ENCODE measurements at places on chromosomes 3 and 15.
A peak's percentile ranks its signal among the peaks of the same experiment; 100 is the strongest.

DNA sequence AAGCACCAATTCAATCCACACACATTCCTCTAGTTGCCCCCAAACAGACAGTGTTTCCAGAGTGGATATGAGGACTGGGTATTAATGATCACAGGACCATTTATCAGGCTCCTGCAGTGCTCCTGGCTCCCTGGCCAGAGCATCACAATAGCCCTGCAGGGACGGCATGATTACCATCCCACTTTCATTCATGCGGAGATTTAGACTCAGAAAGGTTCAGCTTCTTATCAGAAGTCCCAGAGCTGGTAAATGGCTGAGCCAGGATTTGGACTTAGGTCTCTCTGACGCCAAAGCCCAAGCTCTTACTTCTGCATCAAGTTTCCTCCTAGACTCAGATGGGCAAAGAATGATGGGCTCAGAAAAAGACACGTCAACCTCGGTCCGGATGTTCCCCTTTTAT lies 2.9 kb upstream of the EPHB3 start:
- no peak for ATAC-seq

DNA sequence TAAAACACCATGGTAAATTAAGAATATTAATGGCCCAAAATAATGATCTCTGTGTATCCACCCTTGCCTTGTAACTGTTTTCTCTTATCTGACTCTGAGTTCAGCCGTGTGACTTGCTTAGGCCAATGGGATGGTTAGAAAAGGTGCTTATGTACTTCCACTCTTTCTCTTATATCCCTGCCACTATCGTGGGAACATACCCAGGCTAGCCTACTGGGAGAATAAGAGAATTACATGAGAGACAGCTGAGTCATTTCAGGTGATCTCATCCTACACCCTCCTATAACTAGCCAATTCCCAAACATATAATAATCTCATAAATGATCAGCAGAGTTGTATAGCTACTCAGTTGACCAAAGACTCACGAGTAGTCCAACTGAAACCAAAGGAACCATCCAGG lies 98.3 kb upstream of the ABI3BP start:
- peak; percentile 49 for ATAC-seq

GRCh38 chr3:48399387-48400172 lies 27.6 kb downstream of the FBXW12 start:
- peak; percentile 69 for ATAC-seq

GRCh38 chr3:128867200-128868125 lies 12.0 kb upstream of the ACAD9 start:
- ATAC-seq, result peak; percentile 70

GRCh38 chr3:146218880-146219866 lies 31.7 kb downstream of the PLSCR4 start:
- ATAC-seq, result no peak

- no peak for ATAC-seq
Measured at GRCh38 chr3:99686469-99686868, 48.1 kb downstream of the COL8A1 start.

GRCh38 chr15:64044300-64045100 lies 1.8 kb downstream of the DAPK2 start:
- ATAC-seq, result no peak

DNA sequence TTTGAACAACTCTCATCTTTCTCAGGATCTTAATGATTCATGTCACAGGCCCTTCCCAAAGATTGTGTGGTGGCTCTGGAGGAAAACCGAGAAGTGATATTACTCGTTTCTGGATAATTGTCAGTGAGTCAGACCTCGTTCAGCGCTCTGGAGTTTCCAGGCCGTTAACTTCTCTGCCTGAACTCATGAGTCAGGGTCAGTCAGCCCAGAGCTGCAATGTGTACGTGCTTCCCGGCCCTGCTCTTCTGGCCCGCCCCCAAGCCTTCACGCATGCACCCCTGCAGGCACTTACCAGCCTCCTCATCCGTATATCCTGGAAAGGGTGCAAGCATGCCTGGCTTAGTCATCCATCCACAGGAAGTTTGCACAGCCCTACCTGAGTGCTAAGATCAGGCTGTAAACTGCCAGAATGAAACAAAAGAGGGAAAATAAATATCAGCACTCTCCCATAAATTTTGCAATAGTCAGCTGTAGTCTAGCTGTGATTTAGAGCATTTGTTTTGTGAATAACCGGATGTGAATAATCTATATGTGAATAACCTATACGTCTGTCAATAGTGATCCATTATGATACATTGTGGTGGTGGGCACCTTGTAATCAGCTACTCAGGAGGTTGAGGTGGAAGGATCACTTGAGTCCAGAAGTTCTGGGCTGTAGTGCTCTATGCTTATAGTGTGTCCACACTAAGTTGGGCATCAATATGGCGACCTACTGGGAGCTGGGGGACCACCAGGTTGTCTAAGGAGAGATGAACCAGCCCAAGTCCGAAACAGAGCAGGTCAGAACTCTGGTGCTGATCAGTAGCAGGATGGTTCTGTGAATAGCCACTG lies 35.3 kb upstream of the SEMA4B start:
- ATAC-seq, result peak; percentile 92

DNA sequence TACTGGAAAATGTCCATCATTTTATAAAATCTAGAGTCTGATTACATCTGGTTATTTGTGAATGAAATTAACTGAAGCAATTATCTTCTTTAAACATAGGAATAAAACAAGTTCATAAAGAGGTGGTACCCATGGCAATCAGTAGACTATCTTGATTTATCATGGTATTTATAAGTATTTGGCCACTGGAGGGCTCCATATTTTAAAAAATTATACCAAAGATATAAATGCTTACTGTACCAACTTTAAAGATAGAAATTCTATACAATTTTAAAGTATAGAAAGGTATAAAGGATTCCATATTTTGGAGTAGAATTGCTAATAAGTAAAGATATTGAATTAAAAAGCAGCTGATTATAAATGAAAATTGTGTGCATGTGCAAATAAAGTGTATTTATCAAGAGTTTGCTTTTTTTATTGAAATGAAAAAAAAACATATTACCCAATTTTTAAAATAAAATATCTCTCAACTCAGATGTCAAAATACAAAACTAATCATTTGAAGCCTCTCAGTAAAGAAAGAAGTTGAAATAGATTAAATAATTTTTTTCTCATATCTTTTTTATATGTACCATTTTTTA lies 105.3 kb downstream of the BBX start:
- no peak for ATAC-seq

GRCh38 chr15:25417604-25418003 lies 21.2 kb downstream of the UBE3A start:
- no peak for ATAC-seq

DNA sequence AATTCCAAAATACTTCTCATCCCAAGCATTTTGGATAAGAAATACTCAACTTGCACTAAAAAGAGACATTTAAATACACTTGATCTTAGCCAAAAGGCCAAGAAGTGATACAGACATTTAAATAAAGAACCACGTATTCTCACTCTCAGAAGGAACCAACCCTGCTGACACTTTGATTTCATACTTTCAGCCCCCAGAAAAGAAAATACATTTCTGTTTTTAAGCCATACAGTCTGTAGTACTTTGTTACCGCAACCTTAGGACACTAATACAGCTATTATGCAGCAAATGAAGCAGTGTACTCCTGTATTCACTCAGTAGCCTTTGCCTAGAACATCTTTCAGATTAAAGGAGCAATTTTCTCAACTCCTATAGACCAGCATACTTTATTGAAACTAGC lies 86.7 kb downstream of the TBC1D5 start:
- no peak for ATAC-seq

- no peak for ATAC-seq
Measured at GRCh38 chr3:41106691-41107090, 92.6 kb upstream of the CTNNB1 start.

- ATAC-seq, result no peak
Measured at GRCh38 chr15:27201425-27201824, 230.4 kb downstream of the GABRG3 start.

DNA sequence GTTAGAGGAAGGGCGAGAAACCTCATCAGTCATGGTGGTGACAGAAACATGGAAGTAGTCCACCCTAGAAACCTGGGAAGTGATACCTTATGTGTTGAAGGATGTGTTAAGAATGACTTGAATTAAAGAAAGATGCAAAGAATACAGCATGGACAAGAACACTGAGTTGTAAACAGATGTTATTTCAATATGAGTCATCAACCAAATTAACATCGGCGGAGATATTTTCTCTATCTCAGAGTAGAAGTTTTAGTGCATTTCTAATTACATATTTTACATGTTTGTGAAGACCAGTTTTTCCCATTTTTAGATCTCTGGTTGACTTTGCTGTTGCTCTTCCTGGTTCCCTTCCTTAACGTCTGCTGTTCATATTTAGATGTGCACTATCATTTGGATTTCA lies 268.8 kb upstream of the TBL1XR1 start:
- ATAC-seq, result no peak

- ATAC-seq, result no peak
Measured at GRCh38 chr3:8352475-8352874, 149.1 kb upstream of the LMCD1 start.

DNA sequence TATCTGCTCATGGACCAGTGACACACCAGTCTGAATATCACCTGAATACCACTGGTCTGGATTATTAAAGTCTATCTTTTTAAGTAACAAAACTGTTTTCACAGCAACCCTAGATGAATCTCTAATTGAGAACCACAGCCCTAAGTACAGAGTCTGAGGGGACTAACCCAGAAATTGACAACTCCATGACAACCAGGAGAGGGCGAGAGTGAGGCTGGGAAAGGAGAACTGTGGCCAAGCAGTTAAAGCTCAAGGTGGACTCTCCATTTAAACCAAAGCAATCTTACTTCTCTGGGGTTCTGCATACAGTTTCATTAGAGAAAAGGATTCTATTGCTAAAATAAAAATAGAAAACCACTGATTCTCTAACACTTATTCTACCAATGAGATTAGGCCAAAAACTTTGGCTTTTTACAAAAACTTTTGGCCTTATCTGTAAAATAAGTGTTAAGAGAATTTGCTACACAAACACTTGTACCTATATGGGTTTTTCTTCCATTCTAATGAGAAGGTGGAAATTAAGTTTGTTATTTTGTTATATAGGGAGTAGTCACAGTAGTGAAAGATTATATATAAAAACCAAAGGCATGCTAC lies 11.4 kb downstream of the NEK10 start:
- ATAC-seq, result peak; percentile 81

DNA sequence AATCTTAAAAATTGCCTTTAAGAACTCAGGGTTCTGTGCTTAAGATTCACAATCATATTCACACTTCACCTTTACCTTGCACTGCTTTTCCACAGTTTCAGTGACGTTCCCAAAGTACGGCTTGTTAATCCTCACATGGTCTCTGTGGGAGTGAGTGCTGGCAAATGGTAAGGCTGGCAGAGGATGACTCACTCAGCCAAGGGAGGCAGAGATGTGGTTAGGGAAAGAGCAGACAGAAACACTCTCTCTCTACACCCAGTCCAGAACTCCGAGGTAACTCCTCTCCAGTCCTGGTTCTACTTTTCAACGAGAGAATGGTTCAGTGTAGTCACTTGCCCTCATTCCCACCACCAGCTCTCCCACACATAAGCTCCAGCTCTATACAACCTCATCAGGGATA lies 33.1 kb downstream of the RASGRP1 start:
- ATAC-seq, result peak; percentile 85

- ATAC-seq, result no peak
Measured at GRCh38 chr3:147422196-147422595, 13.0 kb downstream of the ZIC1 start.

DNA sequence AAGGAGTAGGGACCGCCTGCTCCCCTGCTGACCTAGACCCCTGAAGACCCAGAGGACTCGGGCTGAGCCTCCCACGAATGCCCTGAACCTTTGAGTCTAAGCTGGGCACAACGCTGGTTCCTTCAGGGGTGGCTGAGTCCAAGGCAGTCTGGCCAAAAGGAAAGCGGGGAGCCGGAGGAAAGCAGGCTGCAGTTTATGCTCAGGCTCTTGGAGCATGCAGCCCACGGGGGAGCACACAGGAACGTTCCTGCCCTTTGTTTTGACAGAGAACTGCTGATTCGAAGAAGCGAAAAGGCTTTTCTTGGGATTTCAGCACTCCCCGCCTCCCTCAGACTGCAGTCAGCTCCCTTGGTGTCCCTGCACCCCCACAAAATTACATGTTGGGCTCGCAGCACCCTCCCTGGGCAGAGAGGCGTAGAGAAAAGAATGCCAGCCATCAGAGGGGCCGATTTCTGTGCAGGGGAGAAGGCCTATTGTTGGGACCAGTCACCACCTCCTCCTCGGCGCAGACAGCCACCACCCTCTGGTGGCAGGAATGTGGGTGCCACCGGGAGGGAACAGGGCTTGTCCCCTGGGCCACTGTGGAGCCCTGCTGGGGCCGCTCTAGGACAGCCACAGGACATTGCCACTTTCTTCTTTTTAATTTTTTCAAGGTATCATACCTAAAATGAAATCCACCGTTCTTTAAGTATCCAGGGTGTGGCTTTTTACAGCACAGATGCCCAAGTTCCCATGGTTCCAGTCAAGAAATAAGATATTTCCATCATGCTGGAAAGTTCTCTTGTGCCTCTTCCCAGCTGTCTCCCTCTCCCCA lies 72.2 kb downstream of the SMAD6 start:
- ATAC-seq, result peak; percentile 91

- ATAC-seq, result no peak
Measured at GRCh38 chr3:68874551-68875348, 57.6 kb downstream of the TAFA4 start.

DNA sequence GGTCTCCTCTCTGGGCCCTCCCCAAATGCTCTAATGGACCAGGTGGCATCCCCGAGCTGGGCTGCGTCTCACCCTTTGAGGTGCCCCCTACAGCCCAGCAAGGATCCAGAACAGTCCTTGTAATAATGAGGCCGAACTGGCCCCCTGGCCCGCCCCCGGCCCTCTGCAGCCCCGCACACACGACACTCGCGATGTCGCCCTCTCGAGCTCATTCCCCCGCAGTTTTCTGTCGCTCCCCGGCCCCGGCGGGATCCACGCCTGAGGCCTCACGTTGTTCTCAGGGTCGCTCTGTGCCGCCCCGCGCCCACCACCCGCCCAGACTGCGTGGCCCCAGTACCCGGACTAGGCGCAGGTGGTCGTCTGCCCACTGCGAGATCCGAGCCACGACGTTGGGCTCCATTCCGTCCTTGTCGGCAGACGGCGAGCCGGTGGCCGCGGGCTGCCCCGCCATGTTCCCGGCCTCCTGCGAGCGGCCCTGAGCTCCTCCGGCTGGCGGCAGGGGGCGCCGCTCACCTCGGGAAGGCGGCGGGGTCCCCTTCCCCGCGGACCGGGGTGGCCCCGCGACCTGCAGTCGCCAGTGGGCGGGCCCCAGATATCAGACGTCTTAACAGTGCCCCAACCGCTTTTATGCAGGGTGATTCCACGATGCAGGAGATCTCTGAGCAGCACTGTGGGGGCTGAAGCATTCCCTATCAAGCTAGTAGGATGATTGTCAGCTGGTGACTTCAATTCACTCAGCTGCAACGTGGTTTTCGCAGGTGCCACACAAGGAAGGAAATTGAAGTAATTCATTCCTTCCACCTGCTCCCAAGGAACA lies at the start of gene C3orf33:
TSS of gene C3orf33 (minus strand) at position 477 of the 817 bp plus-strand sequence. CDS start at position 451, 26 bp downstream.
- ATAC-seq, result peak; percentile 87

DNA sequence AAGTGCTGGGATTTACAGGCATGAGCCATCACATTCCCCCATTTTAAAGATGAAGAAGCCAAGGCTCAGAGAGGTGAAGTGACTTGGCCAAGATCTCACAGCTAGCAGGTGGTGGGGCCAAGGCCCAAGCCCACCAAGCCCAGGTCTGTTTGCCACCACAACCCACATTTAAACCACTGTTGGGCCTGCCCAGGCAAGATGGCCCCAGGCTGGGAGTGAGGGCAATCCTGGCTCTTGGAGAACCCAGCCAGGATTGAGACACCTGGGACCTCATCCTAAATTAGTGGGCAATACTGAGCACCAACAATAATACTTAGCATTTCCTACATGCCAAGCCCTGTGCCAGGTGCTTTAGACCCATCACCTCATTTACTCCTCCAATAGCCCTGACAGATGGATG lies 6.9 kb downstream of the IGDCC3 start:
- no peak for ATAC-seq
